ENCODE measurements at places on chromosomes 4 and X. TPM values are rescaled to one million over a fixed set of nuclear protein-coding genes. Genes with fewer than 3 reads are reported as not detected.

The PNMA3 gene
- 0.32 TPM for total RNA-seq

The ADGRL3 gene
- 3.5 TPM for total RNA-seq

The AGTR2 gene
- total RNA-seq: 0.17 TPM

DNA sequence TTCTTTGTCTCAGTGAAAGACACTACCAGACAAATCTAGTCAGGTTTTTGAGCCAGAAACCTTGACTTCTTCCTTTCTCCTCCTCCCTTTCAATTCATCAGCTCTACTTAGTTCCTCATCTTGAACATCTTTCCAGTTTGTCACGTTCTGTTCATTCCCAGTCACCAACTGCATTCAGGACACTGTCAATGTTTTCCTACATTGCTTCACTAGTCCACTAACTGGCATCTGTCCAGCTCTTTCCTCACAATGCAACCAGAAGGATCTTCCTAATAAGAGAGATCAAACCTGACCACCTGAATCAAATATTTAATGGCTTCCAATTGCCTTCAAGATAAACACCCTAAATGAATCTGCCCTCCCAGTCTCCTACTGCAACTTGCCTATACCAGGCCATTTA is 52.5 kb downstream of the SYNPO2 start:
- DNase-seq: peak; percentile 26

- no peak for DNase-seq
These were observed 41.8 kb downstream of the RBM47 start for GRCh38 chr4:40587826-40588225.
